NCI-H1694 (cell line): ENCODE measurements at places on chromosomes 11 and 22.
A peak's percentile ranks its signal among the peaks of the same experiment; 100 is the strongest.

DNA sequence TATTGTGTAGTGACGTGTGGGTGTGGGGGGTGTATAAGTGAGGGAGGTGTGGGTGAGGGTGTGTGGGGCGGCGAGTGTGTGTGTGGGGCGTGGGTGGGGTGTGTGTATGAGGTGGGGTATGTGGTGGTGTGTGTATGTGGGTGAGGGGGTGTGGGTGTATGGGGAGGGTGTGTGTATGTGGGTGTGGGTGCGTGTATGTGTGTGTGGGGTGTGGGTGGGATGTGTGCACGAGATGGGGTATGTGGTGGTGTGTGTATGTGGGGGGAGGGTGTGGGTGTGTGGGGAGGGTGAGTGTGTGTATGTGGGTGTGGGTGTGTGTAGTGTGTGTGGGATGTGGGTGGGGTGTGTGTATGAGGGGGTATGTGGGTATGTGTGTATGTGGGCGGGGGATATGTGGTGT lies 205.5 kb downstream of the OPCML start:
- no peak for DNase-seq

GRCh38 chr11:35007277-35007676 lies 90.9 kb downstream of the PDHX start:
- DNase-seq: no peak

DNA sequence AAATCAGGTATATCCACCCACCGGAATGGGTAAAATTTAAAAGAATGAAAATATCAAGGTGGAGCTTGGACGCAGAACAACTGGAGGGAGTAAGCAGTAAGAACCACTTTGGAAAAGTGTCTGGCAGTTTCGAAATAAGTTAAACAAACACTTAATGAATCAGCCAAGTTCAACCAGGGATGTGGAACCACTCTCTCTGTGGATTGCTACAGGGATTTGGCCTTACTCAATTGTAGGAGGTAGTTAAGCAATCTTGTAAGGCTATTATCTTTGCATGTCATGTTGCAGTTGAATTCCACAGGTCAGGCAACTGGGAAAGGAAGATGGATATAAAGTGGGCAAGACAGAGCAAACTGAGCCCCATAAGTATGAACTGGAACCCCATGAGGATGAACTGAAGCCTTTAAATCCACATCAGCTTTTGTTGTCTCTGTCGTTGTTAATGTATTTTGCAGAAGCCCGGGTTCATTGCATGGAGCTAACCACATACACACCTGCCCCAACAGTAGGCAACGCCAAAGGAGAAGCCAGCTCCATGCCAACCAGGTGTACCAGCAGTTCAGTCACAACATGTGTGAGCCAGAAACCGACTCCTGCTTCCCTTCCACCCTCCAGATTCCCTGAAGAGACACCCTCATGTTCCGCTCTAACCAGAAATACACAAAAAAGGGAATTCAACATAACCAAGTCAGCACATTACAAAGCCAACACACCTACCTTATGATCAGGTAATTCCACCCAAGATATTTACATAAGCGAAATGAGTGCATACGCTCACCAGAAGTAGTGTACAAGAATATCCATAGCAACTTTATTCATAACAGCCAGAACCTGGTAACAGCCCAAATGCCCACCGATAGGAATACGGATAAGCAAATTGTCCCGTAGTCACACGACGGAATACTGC lies 8.0 kb upstream of the SLC43A3 start:
- no peak for DNase-seq

GRCh38 chr11:86047275-86047991 lies 21.5 kb downstream of the PICALM start:
- no peak for DNase-seq

DNA sequence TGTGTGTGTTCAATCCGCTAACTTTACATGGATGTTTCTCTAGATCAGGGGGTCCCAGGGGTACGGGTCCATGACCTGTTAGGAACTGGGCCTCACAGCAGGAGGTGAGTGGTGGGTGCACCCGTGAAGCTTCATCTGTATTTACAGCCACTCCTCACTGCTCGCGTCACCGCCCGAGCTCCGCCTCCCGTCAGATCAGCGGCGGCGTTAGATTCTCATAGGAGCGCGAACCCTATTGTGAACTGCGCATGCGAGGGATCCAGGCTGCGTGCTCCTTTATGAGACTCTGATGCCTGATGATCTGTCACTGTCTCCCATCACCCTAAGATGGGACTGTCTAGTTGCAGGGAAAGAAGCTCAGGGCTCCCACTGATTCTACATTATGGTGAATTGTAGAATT lies 31.9 kb downstream of the MRGPRD start:
- no peak for DNase-seq

DNA sequence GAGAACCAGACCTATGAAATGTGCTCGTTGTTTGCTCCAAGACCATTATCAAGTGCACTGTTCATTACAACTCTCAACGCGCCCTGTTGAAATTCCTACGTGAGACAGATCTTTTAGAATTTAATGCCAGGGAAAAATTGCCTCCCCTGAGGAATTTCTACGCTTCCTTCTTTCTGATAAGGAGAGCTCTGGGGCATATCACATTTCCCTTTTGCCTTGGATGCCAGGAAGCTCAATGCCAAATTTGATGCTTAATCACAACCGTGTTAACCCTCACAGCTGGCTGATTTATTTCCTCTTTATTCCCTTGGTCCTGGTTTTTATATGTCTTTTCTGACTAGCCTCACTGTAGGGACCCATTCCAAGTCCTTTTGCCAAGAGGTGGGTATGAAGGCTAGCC lies 109.4 kb downstream of the MICAL2 start:
- DNase-seq: no peak

- DNase-seq: no peak
Measured at GRCh38 chr11:118342503-118343161, at the start of gene CD3D. Gene CD3D (minus strand): TSS chr11:118342705. CDS start chr11:118342607, 98 bp downstream.

DNA sequence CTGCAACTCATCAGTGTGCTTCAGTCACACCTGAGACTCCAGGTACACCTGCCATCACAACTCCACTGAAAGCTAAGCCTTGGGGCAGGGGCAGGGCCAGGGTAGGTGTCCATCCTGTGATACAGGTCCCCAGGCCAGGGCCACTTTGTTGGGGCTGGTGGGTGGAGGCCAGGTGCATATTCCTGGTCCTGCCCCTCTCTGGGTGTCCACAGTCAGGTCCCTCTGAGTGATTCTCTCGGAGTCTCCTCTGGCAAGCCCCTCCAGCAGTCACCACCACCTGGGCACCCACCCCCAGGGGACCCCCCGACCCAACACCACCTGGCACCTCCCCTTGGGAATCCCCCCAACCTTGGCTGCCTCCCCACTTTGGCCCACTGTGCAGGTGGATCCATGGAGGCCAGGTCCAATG lies 9.5 kb upstream of the ACR start:
- DNase-seq: no peak

GRCh38 chr11:74909385-74909784 lies 39.5 kb downstream of the XRRA1 start:
- no peak for DNase-seq

DNA sequence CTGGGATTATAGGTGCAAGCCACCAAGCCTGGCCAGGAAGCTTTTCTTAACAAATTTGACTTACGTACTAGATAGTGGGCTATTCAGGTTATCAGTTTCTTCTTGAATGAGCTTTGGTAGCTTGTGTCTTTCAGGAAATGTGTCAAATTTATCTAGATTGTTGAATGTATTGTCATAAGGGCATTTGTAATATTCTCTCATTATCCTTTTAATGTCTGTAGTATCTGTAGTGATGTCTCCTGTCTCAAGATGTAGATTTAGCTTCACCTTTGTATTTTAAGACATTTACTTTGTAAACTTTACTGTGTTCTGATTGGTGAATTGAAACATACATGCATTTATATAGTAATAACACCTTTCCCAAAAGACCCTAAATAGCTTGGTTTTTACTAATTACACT lies 20.7 kb downstream of the ARHGAP8 start:
- no peak for DNase-seq

GRCh38 chr22:26763633-26764361 lies 106.4 kb downstream of the MIAT start:
- no peak for DNase-seq

DNA sequence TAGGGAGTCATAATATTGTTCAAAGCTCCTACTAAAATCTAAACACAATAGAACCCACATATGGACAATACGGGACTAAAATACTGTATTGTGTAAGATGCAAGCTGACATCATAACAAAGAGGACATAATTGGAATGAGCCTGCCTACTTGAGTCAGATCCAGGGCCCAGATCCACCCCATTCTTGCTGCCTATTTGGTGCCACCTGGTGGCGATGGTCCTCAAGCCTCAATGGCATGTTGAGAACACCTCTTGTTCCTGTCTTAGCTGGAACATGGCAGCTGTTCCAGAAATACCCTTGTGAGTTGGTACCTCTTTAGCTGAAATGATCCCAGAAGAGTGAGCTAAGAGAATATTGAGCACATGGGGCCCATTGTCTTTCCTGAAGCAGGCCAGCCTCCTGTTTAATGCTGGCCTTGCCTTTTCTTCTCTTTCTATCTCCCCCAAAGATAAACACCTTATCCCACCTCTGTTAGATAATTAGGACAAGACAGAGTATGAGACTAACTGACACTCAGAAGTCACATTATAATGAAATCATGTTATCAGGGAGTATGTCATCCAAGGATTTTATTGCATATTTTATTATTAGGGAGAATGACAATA lies 680.9 kb upstream of the ANO5 start:
- peak; percentile 68 for DNase-seq

DNA sequence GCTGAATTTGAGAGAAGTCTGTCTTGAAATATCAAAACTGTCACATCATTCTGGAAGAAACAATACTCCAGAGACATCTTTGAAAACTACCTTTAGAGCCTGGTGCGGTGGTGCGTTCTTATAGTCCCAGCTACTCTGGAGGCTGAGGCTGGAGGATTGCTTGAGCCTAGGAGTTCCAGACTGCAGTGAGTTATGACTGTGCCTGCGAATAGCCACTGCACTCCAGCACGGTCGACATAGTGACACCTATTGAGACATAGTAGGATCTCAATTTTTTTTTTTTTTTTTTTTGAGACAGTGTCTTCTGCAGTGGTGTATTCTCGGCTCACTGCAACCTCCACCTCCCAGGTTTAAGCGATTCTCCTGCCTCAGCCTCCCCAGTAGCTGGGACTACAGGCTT lies 11.5 kb upstream of the AIFM3 start:
- no peak for DNase-seq

DNA sequence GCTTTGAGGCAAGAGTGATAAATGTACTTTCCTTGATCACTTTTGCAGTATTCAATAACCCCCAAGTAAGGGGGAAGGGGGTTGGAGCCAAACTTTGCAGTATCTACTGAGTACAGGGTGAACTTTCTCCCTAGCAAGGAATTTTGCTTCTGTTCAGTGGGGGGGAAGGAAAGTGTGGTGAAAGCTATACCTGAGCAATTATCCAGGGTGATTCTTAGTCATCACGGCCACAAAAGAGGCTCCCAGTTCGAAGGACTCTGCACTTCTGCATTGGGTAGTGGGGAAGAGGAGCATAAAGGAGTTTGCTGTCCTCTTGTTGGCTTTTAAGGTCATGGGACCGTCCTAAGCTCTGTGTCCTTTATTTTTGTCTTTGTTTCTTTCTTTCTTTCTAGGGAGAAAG lies 346.5 kb upstream of the SYN3 start:
- no peak for DNase-seq

GRCh38 chr11:127059286-127059685 lies 58.7 kb upstream of the KIRREL3 start:
- no peak for DNase-seq

- no peak for DNase-seq
Measured at GRCh38 chr22:39471381-39472141, 14.7 kb downstream of the MGAT3 start.

GRCh38 chr22:49142296-49142695 lies 685.4 kb downstream of the BRD1 start:
- no peak for DNase-seq

GRCh38 chr22:40251106-40251505 lies 73.4 kb downstream of the TNRC6B start:
- DNase-seq: no peak

DNA sequence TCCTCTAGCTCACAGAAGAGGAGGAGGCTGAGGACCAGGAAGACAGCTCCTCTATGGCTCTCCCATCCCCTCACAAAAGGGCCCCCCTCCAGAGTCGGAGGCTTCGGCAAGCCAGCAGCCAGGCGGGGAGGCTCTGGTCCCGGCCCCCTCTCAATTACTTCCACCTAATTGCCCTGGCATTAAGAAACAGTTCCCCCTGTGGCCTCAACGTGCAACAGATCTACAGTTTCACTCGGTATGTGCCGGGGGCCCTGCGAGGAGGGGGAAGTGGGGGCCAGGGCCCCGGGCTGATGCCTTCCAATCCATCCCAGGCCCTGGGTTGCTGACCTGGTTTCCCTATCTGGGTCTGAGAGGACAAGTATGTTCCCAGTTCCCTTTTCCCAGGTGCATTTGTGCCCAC lies 7.9 kb downstream of the FOXR1 start:
- DNase-seq: no peak

- DNase-seq: no peak
Measured at GRCh38 chr11:28447226-28447625, 339.0 kb downstream of the METTL15 start.

GRCh38 chr11:60396382-60396781 lies at the start of gene MS4A14:
Gene MS4A14 (plus strand): TSS chr11:60396459. CDS start chr11:60396579, 120 bp downstream.
- no peak for DNase-seq

GRCh38 chr11:133172349-133172748 lies 360.0 kb downstream of the OPCML start:
- DNase-seq: no peak

GRCh38 chr11:10350334-10350733 lies 45.5 kb downstream of the ADM start:
- DNase-seq: no peak

DNA sequence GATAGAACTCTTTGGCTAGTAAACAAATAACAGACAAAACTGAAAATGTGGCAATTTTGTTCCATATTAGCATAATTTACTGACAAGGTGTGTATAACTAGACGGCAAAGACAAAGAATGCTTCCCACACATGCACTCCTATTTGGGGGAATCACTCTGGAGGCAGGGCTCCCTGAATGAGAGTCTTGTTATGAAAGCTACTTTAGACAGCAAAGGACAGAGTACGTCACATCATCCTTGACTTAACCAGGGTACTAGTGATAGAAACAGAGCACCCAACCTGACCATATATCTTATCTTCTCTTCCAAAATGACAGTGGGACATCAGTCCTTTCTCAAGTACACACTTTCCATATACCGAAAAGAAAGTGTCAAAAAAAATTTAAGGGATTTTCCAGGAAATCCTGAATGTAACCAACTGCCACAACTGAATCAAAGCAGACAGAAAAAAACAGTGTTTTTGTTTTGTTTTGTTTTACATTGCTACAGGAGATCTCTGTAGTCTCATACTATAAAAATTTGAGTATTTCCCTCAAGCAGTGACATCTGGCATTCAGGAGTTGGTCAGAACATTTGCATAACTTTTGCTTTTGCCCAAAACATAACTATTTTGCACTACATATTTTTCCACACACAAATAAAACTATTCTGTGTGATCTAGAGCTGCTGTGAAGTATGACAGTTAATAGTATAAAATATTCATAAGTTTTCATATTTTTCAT lies 98.9 kb downstream of the ARHGAP20 start:
- no peak for DNase-seq

DNA sequence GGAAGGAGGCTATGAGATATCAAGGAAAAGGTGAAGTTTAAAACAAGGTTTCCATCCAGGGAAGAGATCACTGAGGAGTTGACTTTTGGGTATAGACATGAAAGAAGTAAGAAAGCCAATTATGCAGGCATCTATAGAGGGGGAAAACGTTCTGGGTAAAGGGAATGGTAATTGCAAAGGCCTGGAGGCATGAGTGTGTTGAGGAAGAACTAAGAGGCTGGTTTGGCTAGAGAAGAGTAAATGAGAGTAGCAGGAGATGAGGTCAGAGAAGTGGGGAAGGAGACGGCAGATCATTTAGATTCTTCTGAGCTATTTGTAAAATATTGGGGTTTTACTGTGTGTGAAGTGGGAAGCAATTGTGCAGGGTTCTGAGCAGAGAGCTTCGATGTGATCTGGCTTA lies 7.6 kb downstream of the ENDOD1 start:
- no peak for DNase-seq
